ENCODE measurements at places on chromosomes 12 and 14. TPM values are rescaled to one million over a fixed set of nuclear protein-coding genes. Genes with fewer than 3 reads are reported as not detected.

OR9K2 gene
- not detected for total RNA-seq

RGS6 gene
- not detected for total RNA-seq

GRCh38 chr12:1728824-1729223 is 38.0 kb downstream of the ADIPOR2 start:
- no peak for DNase-seq

GRCh38 chr12:50188241-50188781 is 21.1 kb upstream of the CERS5 start:
- no peak for DNase-seq

DNA sequence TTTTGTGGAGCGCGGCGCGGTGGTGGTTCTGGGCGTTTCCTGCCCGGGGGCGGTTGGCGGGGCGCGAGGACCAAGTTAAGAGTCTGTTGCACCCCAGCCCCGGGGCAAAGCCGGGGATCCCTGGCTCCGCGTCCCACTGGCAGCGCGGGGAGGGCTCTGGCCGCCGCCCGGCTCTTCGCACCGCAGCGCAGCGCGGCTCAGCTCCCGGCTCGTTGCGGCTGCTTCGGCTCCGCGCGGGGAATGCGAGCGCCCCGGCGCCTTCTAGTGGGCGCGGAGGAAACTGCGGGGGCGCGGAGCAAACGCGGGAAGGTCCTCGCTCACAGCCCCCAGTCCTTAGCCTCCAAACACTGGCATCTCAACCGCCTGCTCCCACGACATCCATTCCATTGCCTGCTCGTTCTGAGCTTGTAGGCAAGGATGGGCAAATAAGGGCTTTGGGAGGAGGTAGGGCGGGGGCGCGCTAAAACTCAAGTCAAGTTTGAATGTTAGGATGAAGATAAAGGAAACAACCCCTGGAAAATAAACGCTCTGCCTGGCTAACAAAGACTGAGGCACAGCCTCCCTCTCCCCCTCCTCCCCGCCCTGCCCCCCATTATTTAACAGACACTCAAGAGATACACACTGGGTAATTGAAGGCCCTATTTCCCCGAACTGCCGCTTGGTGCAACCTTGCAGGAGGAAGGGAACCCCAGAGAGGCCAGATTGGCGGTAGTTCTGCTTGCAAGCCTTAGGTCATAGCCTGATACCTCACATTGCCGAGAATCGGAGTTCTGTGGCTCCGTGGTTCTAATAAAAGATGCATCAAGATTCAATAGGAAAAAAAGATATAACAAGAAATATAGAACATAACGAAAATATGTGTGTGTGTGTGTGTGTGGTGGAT is at the start of gene B4GALNT1:
B4GALNT1 (minus strand) TSS at position 244 of the 883 bp plus-strand sequence. CDS start 1,069 bp downstream, outside the sequence.
- DNase-seq, result peak; percentile 58

GRCh38 chr12:120678572-120678971 is 8.4 kb upstream of the MLEC start:
- peak; percentile 53 for DNase-seq

LPAR5 gene
- total RNA-seq, result 6.6 TPM

DNA sequence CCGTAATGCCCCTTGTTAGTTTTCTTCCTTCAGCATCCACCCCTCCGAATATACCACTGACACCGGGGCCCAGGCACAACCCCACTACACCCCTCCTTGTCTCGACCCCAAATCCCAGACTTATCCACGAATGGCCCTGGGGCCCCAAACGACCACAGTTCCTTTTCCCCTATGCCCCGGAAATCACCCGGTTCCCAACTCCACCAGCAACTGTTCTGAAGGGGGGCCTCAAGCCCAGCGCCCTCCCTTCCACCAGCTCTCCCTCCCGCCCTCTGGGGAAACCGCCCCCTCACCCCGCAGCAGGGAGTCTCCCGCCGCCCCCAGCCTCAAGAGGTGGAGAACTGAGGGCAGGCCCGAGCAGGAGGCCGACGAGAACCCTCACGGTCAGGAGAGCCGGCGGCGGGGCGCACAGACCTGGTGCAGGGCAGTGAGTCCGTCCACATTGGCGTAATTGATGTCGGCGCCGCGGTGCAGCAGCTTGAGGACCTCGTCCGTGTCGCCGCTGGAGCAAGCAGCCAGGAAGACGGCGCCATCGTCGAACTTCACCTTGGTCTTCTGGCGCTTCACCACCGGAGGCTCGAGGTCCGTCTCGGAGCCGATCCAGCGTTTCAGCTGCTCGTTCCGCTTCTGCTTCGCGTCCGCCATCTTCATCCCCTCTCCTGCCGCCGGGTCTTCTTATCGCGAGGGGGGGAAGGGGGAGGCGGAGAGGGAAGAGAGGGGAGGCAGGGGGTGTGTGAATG is 446 bp downstream of the PPP1R12A start:
- DNase-seq, result peak; percentile 69

LMO3 gene
- not detected for total RNA-seq

- no peak for DNase-seq
Measured at GRCh38 chr14:83379436-83379835, 1845.8 kb upstream of the SEL1L start.

DNA sequence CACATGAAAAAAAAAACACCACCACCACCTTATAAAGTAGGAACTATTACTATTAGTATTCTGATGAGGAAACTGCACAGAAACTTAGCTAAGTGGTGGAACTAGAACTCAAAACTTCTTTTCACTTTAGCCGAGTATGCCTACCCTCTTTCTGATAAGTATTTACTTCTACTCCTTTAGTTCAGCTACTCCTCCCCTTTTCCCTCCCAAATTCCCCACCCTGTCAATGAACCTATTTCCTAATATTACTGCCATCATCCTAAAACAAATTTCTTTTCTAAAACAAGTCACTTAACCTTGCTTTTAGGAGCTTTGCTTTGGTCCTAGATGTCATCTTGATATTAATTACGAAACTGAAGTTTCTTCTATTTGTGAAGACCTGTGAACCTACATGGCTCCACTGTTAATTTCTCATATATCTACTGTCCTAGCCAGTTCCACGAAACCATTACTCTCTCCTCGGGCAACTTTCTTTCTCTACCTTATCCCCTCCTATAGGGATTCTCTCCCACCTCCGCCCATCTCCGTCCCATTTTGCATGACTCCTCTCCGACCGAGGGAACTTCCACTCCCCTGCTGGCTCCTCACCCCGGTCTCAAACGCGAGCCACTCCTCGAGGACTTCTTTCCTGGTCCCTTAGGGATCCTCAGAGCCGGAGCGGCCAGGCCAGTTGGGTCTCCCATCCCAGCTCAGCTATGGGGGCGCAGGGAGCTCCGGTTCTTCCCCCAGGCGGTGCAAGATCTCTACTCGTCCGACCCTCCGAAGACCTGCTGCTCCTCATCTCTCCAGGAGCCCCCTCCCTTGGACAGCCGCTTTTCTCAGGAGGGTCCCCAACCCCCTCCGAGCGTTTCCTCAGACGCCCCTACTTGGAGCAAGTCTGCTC is 1.1 kb downstream of the NUMB start:
- peak; percentile 17 for DNase-seq

DNA sequence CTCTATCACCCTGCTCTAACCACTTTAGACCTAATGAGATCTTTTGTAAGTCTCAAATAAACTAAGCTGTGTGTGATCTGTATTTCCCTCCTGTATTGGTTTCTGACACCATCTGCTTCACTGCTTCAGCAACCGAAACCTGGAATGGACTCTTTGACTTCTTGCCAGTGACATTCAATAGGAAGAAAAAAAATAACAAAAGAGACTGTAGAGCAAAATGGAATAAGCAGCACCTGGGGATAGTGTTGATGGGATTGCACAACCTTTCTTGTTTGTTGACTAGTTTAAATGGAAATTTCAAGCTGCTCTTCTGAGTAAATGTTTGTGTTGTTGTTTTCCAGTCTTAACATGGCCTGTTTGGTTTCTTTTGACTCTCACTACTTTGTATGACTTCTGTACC is 888.6 kb upstream of the SEL1L start:
- no peak for DNase-seq

All from activated CD8-positive, alpha-beta T cell treated with anti-CD3 and anti-CD28 coated beads for 36 hours (primary cell).